ENCODE measurements at places on chromosomes 3 and 15.

DNA sequence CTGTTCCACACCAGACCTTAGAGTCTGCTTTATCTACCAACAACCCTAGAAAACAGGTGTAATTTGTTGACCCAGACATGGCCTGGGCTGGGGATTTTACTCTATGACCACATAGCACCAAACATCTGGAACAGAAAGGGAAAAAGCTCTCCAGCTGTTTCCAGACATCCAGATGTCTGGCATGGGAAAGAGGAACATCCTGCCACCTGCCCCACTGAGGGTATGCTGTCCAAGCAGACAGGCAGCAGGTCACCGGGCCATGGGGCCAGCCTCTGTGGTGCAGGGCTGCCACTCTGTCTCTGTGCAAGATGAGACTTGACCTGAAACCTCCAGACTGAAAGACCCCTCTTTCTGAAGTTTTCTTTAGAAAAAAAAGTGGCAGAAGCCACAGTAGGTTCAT is 359.3 kb upstream of the ICE2 start:
- no peak for DNase-seq

DNA sequence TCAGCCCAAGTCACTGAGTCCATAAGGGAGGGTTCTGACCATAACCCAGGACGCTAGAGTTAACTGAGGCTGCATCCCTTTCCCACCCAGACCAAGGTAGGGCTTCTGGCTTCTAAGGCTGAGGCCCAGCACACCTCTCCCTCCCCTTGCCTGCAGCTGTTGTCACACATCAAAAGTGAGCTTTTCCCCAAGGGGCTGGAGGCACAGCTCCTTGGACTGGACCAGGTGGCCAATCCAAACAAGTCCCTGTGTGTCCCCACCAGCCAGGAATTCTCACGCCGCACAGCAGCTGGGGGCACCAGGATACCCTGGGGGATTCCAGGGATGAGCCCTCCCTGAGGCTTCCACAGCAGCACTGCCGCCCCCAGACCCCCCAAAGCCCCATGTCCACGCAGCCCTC is 22.3 kb upstream of the ISLR2 start:
- DNase-seq: no peak

DNA sequence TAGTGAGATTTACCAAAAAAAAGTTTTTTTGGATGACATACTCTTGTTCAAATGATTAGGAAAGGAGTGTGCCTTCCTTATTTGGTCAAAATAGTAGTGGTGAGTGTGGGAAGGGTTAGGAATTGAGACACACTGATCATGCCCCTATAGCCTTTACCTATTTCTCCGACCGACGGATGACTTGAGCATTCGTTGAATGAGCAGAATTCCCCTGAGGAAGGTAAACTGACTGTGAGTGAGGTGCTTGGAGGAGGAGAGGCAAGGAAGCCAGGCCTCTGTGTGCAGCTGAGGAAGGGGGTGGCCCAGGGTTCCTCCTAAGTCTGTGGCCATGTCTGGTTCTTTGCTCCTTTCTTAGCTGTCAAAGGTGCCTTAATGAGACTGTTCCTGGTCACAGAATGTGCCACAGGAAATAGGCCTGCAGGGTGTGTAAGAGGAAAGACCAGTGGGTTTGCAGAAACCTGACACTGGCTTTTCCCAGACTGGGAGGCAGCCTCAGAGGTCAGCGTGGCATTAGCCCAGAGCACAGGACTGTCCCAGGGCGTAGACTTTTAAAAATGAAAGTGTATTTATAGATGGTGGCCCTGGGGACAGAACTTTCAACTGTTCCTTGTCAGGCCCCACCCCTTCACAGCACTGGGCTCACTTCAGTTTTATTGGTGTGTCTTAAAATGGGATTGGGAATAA is 307.7 kb upstream of the C2CD4B start:
- DNase-seq: no peak

DNA sequence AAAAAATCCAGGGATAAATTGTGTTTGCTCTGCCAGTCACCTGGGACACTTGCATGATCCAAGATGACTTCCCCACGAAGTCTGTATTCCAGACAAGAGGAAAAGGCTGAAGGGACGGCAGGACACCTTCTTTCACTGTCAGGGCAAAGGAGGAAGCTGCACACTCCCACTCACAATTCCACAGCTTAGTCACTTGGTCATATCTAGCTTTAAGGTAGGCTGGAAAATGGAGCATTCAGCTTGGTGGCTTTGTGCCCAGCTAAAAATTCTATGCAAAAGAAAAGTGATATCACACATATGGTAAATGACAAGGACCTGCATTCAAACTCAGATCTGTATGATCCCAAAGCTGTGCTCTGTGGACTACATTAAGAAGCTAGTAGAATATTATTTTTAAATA is 109.2 kb upstream of the TPM1 start:
- DNase-seq: no peak

DNA sequence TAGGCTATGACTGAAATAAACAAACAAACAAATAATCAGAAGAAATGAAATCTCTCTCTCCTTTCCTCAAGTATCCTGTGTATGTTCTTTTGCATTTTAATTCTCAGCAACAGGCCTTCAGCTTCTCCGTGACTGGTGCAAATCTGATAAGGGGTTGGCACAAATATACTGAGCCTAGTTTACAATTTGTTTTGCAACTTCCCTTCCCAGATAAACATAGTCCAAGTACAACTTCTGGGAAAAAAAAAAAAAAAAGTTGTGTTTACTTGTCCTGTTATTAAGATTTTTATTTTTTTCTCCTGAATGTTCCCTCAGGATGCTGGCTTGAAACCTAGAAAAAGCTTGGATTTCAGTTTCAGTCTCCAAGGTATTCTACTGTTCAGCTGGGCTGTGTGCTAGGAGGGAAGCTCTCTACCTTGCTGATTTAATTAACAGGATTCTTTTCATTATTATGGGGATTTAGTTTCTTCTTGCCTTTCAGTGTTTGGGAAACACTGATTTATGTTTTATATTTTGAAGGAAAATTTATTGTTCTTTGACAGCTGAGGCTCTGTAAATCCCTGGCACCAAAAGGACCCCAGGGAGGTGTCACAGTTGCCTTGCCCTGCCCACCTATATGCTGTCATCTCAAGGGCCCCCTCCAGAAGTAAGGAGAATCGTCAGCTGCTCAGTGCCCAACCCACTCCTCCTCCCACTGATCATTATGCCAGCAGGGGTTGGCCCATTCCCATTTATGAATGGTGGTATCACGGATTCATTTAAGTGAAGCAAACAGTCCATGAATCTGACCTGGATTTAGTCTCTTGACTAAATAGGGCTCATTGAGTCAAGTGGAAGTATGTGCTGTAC is 185.2 kb downstream of the MEIS2 start:
- DNase-seq: peak; percentile 18

- DNase-seq: no peak
Observed at GRCh38 chr3:18989237-18989795, 159.0 kb upstream of the KCNH8 start.

GRCh38 chr15:29675791-29676301 is 146.4 kb downstream of the TJP1 start:
- DNase-seq: no peak

DNA sequence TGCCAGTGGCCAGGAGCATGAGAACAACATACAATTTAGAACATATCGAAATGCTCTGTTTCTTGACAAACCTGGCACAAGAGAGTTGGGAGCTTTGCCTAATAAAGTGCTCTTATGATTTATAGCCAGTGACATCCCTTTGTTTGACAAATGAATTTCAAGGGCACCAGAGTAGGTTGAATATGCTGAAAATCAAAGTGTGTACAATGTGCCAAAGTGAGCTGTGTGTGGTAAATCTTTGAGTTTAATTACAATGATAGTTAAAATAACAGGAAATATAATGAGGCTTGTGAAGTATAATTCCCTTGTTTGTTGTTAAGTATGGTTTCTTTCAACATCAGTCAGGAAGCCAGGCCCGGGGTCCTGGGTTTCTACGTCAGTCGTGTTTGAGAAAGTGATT is 211.9 kb downstream of the EBLN2 start:
- no peak for DNase-seq

Data from hepatocyte (in vitro differentiated cells).